Subcutaneous preadipocyte (primary cell): ENCODE measurements at places on chromosomes 6 and 20. TPM values are rescaled to one million over a fixed set of nuclear protein-coding genes. Genes with fewer than 3 reads are reported as not detected.

FAM83C gene
- not detected in 2 replicates for total RNA-seq

UST gene
- 16.2 and 19.5 TPM in 2 replicates for total RNA-seq

TREML1 gene
- not detected in 2 replicates for total RNA-seq

EPB41L1 gene
- 13.2 and 14.3 TPM in 2 replicates for total RNA-seq

OR2H1 gene
- total RNA-seq = not detected in 2 replicates

RAET1E gene
- 1.5 and 2.2 TPM in 2 replicates for total RNA-seq

THBS2 gene
- 197 and 279 TPM in 2 replicates for total RNA-seq

RSPO4 gene
- not detected in 2 replicates for total RNA-seq

GDAP1L1 gene
- not detected in 2 replicates for total RNA-seq

KIF25 gene
- not detected in 2 replicates for total RNA-seq

ERGIC3 gene
- total RNA-seq = 201 and 346 TPM in 2 replicates

PKIG gene
- 40.1 and 139 TPM in 2 replicates for total RNA-seq

ACOT8 gene
- total RNA-seq = 25.6 and 30.1 TPM in 2 replicates

COL9A3 gene
- total RNA-seq = 0.73 and 0.98 TPM in 2 replicates
